Cerebellar cortex (tissue), 1 donor: ENCODE measurements at places on chromosomes 3 and 15.
A peak's percentile ranks its signal among the peaks of the same experiment; 100 is the strongest.

GRCh38 chr3:93843981-93844380 is 129.7 kb downstream of the PROS1 start:
- DNase-seq: no peak

- peak; percentile 63 for DNase-seq
Observed at GRCh38 chr3:22371607-22372291, 620.7 kb upstream of the ZNF385D start.

DNA sequence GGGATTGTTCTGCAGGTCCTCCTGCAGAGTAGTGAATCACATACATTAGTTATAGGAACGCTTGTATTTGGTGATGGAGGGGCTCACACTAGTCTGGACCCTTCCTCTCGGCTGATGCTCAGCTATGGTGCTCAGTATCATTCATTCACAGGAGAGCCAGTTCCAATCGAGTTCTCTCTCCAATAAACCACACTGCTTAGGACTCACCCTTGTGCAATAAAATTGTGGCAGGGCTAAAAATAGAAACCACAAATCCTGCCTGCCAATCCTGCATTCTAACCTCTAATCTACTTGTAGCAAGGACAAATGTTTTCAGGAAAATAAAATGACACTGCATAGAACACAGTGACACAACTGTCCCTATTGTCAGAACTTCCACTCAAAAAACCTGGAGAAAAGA is 138.4 kb upstream of the TBL1XR1 start:
- no peak for DNase-seq

DNA sequence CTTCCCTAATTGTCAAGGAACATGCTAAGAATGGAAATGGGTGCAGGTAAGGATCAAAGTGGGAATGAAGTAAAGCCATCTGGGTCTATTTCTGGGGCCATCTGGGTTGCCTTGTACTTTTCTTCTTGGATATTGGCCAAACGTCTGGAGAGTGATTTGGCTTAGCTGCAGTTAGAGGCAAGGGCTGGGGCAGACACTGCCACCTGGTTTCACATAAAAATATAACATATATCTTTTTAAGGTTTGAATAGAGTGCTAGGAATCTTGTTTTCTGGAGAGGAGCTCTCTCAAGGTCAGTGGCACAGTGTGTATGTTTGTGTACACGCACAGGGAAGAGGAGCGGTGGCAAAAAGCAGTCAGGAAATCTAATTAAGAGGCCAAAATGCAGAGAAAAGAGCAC is 24.7 kb upstream of the EOMES start:
- no peak for DNase-seq

- no peak for DNase-seq
Observed at GRCh38 chr15:63950911-63951481, 95.3 kb downstream of the DAPK2 start.
